GM13977 (cell line): ENCODE measurements at places on chromosomes 7 and 10.

GRCh38 chr10:63494951-63495350, 26.2 kb upstream of the REEP3 start:
- DNase-seq = no peak

DNA sequence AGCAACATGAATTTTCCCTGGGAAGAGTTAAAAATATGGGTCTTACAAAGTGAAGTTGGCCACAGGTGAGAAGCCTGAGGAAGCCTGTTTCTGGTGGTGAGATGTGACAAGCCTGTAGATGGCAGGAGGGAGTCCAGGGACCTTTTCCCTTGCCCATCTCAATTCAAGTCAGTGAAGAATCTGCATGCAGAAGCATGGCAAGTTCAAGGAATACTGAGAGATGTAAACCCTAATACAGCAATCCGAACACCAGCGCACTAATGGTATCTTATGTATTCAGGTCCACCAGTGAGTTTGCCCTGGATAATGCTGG, 73.6 kb downstream of the RHOBTB1 start:
- no peak for DNase-seq

DNA sequence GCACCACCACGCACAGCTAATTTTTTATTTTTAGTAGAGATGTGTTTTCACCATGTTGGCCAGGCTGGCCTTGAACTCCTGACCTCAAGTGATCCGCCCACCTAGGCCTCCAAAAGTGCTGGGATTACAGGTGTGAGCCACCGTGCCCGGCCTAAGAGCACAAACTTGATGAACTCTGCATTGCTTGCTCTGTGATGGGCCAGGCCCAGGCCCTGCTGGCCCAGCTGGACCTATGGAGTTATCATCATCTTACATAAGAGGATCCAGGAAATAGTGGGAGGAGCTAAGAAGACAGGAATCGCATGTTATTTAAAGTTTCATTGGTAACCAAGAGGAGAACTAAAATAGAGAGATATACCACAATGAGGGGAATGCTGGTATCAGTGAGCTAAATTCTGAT, 86.9 kb downstream of the DAGLB start:
- no peak for DNase-seq

GRCh38 chr10:44916429-44916828, 5.3 kb downstream of the TMEM72 start:
- DNase-seq = no peak

- DNase-seq = no peak
These were observed 79.5 kb downstream of the DIP2C start for GRCh38 chr10:609868-610545.
